OCI-LY7 (cell line): ENCODE measurements at places on chromosomes 7 and 10.

GRCh38 chr10:34420795-34421194 lies 394.3 kb downstream of the PARD3 start:
- DNase-seq, result no peak

GRCh38 chr10:133357285-133358161 lies at the start of gene FUOM:
FUOM (minus strand) TSS chr10:133358019; CDS start chr10:133358007, 12 bp downstream.
- DNase-seq, result peak; percentile 84

DNA sequence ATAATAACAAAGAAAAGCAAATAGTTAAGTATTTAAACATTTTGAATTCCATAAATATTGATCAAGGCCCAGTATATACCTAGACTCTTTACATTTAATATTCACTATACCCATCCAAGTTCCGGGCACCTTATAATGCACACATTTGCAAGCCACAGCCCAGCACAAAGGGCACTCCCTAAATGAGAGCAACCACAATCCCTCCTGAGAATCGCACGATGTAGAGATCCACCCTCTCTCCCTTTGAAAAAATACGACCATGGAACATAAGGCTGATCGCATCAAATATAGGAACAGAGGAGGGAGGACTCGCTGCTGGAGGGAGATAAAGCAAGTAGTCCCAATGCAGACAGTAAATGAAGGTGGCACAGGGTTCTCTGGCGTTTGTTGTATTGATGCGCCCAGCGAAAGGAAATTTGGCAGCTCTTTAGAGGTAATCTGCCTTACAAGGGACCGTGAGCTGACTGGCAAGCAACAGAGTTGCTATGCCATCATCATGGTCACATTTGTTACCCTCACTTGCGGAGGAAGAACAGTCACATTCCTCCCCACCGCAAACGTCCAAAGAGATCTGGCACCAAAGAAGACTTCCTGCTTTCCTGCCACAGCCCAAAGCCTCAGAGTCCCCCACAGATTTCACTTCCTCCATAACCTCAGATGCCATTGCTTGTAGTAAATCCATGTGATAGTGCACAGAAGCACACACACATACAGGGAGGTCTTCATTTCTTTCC lies 16.1 kb upstream of the TAS2R40 start:
- peak; percentile 60 for DNase-seq

DNA sequence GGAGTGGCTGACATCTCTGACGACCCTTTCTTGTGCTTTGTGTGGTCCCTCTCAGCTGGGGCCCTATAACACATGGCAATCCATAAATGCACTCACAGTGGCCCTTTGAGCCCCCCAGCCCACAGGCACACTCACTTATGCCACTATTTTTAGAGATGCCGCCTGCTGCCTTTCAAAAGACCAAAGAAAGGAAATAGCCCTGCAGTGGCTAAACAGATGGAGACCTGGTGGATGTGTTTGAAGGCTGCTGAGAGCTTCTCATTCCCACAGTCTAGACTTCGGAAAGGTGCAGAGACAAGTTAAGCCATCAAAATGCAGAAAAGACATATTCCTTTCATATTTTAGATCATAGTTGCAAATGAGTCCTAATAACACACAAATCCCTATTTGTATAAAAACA lies 42.0 kb upstream of the PDZD8 start:
- no peak for DNase-seq

DNA sequence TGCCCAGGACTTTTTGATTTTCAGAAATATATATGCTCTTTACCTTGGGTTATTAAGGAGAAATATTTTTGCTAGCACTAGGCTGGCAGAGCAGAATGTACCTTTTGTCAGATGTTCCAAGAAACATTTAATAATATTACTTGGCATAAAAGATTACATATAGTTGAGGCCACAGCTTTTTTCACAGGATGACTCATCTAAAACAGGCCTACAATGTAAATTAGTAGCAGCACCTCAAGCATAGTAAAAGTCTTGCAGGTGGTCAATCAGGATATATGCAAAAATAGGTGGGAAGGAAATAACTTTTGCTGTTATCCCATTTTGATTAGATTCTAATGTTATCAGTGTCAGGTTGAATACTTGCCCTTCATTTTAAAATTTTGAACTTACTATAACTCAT lies 14.9 kb upstream of the ITGB1 start:
- peak; percentile 69 for DNase-seq

GRCh38 chr10:810351-810846 lies 120.9 kb upstream of the DIP2C start:
- DNase-seq, result peak; percentile 50

DNA sequence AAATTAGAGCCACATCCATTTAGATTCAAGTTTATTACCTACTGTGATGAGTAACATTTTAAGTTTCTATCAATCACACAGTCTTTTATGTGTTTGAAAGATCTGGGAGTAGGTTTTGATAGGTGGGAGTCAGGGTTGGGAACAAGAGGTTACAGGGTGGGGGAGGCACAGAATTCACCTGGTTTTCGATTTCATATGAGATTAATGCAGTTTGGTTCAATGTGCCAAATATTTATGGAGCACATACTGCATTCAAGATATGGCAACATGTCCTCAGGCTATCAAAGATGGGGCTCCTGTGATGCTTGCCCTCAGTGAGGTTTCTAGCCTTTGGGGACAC lies 564.1 kb downstream of the SUGCT start:
- no peak for DNase-seq

- DNase-seq, result no peak
These were observed 5.7 kb downstream of the ADARB2 start for GRCh38 chr10:1731592-1731991.
